ENCODE measurements at places on chromosomes 3 and 15.

GRCh38 chr3:140845882-140846281 lies 95.8 kb upstream of the SLC25A36 start:
- DNase-seq = no peak

DNA sequence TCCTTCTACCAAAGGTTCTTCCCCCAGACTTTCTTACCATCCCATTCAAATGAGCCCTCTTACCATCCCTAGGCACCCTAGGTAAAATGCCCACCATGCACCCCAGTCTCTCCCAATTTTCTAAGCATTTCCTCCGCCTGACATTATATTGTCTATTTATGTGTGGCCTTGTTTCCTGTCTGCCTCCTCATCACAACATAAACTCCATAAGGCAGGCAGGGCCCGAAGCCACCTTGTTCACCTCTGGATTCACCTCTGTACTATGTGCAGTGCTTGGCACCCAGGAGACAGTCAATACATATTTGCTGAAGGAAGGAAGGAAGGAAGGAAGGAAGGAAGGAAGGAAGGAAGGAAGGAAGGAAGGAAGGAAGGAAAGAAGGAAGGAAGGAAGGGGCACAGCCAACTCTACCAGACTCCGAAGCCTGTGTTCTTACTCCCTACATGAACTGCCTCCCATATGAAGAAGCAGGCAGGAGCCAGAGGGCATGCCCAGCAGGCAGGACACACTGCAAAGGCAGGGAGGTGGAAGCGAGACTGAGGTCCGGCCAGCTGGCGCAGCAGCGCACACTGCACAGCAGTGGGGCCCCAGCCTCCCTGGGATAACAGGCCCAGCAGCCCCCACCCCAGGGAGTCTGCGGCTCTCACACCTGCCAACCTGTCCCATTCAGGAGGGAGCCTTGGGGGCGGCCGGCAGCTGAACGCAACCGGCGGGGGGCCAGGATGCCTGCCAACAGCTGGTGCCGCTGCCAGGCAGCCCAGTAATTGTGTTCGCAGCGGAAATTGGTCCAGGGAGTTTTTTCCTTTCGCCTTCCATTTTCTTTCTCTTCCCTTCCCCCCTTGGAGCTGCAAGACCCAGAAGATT lies 106.0 kb upstream of the LINGO1 start:
- no peak for DNase-seq

DNA sequence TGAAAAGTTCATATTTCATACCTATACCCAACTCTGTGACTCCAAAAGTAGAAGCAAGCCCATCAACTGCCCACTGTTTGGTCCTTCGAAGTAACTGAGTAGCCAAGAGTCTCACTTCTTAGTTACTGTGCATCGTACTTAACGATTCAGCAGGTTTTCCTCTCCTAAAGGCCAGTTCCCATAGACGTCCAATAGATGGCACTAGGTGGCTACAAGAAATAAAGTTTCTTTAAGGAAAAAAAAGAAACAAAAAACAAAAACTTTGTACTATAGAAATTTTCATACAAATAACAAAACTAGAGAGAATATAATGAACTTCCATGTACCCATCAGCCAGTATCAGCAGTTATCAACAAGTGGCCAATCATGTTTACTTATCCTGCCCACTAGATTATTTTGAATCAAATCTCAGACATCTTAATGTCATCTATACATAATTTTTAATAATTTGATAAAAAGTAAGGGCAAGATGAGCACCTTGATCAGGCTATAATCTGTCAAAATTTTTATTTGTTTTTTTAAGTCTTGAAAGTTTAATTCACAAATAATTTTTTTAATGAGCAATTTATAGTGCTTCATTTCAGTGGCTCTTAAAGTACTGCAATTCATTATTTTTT lies 63.8 kb upstream of the ACP3 start:
- DNase-seq = peak; percentile 53

- no peak for DNase-seq
Observed at GRCh38 chr15:48052946-48053345, 67.8 kb upstream of the SLC24A5 start.

DNA sequence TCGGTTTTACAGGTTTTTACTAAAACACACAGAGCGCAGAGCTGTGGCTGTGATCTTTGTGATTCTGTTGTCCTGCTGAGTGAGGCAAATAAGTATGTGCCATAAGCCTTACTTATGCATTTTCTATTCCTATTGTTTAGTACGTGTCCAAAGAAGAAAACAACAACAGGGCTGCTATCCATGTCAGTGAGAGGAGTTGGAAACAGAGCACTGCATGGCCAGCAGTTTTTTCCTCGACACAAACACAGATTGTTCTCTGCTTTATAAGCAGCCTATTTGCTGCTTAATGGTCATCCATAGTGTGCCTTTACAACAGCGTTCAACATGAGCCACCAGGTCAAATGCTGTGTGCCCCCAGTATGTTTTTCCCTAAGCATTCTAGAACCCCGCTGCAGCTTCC lies 79.8 kb downstream of the SHQ1 start:
- DNase-seq = no peak

DNA sequence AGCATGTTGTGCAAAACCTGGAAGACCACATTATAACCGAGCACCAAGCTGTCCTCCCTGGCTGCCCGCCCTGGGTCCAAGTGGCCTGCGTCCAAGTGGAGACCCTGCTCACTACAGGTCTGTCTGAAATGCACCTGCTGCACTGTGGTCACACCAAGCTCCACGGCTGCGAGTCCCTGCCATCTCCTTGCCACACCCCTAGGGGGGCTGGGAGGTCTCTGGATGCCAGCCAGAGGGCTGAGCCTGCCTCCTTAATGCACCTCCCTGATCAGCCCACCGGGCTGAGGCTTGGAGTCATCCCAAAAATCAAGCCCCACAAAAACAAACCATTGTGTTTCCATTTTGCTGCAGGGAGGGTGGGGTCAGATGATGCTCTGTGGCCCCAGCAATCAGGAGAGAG lies 187.1 kb downstream of the MEGF11 start:
- DNase-seq = no peak

DNA sequence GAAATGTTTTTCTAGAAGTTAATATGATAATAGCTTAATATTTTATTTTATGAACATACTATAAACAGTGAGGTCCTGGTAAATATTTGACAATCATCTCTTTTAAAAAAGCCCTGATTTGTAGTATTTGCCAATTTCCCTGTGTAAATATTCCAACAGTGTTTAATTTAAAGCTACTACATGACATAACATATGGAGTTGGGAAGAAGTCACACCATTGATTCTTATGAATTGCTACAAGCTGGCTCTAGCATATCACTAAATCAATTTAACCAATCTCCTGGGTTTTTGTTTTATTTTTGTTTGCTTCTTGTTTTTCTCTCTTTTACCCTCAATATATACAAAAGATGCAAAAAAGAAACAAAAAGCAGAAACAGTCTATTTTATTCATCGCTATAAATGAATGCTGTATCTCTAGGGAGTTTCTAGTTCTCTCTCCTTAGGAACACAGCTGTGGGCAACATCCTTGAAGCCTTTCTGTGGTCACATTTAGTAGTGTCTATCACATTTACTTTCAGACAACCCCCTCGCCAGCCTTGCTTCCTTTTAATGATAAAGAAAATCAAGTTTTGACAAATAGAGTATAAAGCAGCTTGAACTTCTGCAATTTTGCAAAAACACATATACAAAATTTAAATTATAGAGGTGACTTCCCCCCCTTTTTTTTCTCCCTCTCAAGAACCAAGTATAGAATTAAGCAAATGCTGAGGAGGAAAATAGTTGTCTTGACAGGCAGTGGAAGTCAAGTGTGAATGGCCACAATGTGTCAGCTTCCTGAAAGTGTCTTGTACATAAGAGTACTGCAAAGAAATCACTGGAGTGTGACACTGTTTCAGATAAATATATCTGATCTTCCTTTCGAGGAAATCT lies 21.4 kb downstream of the CCR1 start:
- DNase-seq = no peak

DNA sequence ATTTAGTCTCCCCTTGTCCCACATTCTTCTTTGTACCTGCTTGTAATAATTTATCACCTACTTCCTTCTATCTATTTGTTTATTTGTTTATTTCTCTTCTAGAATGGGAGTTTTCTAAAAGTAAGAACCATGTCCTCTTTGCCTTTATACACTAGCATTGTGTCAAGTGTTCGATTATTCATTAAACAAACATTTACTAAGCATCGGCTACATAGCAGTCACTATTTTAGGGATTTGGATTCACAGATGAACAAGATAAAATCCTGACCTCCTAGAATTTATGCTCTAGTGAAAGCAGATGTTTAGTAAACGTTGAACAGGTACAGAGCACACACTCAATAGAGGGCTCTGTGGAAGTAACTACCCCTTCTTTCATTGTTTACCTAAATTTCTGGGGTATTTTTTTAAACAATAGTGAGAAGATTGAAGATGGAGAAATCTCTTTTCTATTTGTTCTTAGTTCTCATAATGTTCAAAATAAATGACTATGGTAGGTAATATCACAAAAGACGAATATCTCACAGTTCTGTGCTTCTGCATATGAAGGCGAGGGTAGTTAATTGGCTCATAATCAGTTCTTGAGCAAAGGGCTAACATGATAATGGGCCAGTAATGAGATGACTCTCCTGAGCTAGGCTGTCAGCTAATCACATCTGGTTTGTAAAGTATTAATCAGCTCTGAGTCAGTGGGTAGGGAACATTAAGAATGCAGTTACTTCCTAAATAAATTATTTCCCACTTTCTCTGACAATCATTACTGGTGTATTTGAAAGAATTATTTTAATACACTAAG lies 111.9 kb downstream of the SLC9A9 start:
- DNase-seq = no peak
